ENCODE measurements at places on chromosomes 1 and 21.

GRCh38 chr1:29574871-29575270 is 338.5 kb downstream of the PTPRU start:
- DNase-seq: no peak

DNA sequence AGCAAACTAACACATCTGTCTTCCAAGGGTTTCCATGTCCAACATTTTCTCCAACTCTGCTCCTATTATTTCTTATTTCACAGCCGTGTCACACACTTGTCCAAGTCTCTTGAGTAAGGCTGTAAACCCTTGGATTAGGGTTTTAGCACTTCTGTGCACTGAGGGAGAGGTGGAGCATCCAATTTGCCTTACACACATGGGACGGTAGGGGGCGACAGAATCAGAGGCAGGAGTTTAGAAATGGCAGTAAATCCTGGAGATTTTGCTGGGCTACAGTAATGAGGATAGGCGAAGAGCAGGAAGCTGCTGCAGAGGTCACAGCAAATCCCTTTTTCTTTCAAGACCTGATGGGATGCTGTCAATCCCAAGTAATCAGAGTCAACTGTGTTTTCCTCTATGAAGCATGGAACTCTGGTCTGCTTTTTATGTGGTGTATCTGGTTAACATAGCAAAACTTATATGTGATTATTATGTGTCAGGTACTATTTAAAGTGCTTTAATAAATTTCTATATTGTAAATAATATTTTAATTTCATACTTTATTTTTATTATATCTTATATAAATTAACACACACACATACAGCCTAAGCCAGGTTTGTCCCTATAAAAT is 15.4 kb upstream of the LCE5A start:
- no peak for DNase-seq

- no peak for DNase-seq
These were observed 1753.4 kb downstream of the MRPL39 start for GRCh38 chr21:23853796-23854379.

- no peak for DNase-seq
These were observed 26.4 kb downstream of the PIK3C2B start for GRCh38 chr1:204468206-204468605.

DNA sequence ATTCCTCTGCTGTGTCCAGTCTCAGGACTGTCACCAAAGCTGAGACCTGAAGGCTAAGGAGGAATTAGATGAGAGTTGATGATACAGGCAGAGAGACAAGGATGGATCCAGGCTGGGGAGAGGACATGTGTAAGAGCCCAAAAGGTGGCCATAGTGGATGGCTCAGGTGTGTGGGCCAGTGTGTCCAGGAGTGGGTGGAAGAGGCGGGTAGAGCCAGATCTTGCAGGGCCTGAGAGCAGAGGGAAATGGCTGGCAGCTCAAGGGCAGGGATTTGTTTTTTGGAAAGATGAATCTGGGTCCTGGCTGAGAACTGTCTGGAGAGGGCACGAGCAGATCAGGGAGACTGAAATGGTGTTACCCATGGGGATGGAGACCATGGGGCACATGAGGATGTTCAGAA is 38.1 kb downstream of the AZIN2 start:
- no peak for DNase-seq

DNA sequence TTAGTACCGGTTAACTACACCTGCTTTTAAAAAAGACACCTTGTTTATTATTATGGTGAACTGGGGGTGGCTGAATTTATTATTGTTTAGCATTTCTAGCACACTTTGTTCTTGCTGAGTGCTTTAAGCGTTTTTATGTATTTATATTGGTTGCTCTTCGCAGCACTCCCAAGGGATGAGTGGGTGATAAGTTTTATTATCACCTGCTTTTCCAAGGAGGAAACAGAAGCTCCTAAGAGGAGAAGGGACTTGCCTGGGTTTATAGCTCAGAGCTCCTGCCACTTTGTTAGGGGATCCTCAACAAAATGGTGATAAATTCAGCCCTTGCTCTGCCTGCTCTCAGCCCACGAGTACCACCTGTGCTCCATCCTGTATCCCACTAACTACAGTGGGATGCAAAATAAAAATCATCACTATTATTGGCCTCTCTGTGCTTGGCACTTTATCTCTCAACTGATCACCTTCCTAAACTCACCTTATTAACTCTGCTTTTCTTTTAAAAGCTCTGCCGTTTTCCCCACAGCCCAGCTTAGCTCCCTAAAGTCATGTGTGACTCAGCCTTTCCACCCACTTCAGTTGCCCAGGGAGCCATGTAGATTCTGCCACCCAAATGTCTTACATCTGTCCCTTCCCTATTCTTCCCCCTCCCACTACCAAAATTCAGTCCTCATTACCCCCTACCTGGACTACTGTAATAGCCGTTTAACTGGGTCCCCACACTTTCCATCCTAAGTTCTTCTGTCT is 44.5 kb downstream of the BCL9 start:
- no peak for DNase-seq

DNA sequence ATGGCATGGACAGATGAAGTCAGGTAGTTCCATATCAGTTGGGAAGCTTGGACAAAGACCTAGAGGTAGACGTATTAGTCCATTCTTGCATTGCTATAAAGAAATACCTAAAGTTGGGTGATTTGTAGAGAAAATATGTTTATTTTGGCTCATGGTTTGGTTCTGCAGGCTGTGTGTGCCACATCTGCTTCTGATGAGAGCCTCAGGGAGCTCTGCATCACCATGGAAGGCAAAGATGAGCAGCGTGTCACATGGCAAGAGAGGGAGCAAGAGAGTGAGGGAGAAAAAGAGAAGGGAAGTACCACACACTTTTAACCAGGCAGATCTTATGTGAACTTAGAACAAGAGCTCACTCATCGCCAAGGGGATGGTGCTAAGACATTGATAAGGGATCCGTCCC is 9.0 kb downstream of the TSACC start:
- DNase-seq: no peak

DNA sequence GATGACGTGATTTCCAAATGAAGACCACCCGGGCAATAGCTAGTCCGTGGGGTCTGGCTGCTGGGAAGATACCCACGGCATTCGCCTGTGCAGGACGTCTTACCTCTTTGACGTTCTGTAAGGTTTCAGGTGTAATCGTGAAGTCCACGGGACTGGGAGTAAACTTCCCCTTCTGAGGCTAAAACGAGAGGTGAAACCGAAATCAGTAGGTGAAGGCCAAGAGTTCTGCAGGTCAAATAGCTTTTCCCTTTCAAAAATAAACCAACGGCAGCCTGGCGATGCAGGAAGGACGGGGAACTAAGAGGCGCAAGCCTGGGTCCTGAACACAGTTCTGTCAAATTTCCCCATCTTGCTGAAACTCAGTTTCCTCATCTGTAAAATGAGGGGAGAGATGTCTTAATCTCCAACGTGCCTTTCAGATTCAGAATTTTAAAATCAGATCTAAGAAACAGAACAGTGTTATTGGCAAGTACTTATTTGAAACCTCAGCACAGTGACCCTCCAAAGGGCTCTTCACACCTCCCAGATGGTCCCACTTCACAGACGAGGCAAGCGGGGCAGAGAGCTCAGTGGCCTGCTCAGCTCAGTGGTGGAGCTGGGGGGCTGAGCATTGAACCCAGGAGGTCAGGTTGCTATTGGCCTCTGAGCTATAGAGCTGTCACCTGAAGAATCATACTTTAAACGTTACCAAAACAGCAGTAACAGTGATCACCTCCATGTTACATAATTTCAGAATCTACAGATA is 34.7 kb downstream of the VPS26C start:
- no peak for DNase-seq

- DNase-seq: no peak
These were observed 43.4 kb upstream of the ZBTB40 start for GRCh38 chr1:22408230-22408629.

DNA sequence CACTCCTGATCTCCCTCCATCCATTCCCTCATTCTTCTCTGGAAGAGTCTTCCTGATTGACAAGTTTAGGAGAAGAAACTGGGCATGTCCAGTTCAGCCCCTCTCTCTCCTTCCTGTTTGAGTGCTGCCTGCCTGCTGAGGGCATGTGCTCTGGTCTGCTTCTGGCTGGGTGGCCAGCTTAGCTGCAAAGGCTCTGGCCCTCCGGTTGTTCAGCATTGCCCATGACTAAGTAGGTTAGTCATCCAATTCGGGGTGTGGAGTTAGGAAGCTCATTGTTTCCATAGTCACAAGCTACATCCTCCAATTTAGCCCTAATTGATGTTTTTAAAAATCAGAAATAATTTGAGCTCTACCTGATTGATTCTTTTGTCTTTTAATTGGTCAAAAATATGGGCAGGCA is 25.6 kb upstream of the PLA2G2E start:
- DNase-seq: no peak

GRCh38 chr1:162192306-162192678 is 122.8 kb downstream of the NOS1AP start:
- no peak for DNase-seq

DNA sequence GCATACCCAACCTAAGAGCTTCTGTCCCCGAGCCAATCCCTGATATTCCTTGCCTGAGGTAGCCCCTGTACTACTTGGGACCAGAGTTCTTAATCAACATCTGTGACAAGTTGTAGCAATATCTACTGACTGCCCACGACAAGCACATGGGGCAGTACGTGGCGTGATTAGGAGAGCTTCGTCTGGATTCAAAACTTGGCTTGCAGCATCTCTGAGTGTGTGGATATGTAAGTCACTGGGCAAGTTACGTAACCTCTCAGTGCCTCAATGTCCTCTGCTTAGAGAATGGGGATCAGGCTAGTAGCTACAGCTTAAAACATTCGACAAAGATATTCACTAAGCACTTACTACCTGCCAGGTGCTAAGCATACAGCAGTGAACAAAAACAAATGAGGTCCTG is 5.0 kb downstream of the HSPG2 start:
- DNase-seq: no peak

DNA sequence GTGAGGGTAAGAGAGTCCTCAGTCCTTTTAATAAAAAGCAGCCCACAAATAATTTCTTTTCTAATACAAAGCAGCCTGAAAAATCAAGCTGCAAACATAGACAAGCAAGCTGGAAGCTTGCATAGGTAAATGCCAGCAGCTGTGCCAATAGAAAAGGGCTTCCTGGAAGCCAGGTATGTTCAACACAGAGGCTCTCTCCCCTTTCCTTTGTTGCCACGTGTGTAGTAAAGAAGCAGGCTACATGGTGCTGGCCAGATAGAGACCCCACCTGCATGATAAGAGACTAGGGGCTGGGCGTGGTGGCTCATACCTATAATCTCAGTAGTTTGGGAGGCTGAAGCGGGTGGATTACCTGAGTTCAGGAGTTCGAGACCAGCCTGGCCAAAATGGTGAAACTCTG is 50.1 kb upstream of the ERRFI1 start:
- no peak for DNase-seq

GRCh38 chr1:175090780-175091179 is 23.1 kb downstream of the TNN start:
- DNase-seq: no peak

DNA sequence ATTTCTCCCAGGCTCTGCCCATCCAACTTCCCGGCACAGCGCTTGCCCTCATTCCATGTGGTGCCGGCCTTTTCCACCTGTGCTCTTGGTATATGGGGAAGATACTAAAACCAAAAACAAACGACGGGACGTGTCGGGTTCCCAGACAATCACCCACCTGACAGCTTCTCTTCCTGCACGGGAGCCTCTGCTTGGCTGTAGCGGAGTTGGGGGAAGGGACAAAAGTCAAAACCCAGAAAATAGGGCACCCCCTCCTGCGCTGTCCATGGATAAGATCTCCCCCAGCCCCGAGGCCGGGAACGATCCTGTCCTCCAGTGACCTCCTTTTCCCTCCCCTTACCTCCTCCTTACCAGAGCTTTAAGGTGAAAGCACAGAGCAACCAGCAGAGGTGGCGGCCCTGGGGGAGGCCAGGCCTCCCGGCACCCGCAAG is 640 bp downstream of the JTB start:
- DNase-seq: peak; percentile 34

GRCh38 chr1:205024679-205025078 is 18.3 kb upstream of the CNTN2 start:
- DNase-seq: no peak

- DNase-seq: no peak
These were observed 60.6 kb downstream of the WARS2 start for GRCh38 chr1:119079881-119080280.

DNA sequence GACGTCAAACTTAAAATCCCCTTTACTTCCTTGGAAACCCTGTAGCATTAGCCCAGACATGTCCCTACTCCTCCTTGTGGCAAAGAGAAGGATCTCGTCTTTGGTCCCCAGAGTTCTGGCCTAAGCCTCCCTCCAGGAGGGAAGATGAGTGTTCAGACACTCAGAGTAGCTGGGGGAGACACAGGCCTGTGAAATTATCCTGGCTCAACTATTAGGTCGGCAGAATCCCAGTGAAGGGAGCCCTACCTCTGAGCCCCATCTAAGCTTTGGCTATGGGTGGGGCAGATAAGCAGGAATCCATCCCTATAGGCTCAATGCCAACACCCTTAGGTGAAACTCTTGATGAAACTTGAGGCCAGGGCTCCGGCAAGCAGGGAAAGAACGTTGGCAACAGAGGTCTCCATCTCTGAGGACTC is 1.7 kb upstream of the SFN start:
- DNase-seq: peak; percentile 35

- no peak for DNase-seq
These were observed 71.7 kb upstream of the ANGPTL1 start for GRCh38 chr1:178942285-178943198.

- DNase-seq: no peak
These were observed 54.3 kb downstream of the LRRC8C start for GRCh38 chr1:89687254-89687653.

- peak; percentile 16 for DNase-seq
These were observed 116.1 kb downstream of the SPATA17 start for GRCh38 chr1:217747156-217747769.

GRCh38 chr1:182146286-182146685 is 84.8 kb upstream of the ZNF648 start:
- DNase-seq: no peak

GRCh38 chr21:35619184-35619583 is 441.1 kb downstream of the SETD4 start:
- DNase-seq: no peak

GRCh38 chr1:96306809-96307560 is 414.6 kb upstream of the PTBP2 start:
- no peak for DNase-seq

- no peak for DNase-seq
These were observed 108.5 kb downstream of the SDCCAG8 start for GRCh38 chr1:243364330-243364729.

GRCh38 chr21:37264808-37265207 is 2.3 kb downstream of the VPS26C start:
- no peak for DNase-seq

DNA sequence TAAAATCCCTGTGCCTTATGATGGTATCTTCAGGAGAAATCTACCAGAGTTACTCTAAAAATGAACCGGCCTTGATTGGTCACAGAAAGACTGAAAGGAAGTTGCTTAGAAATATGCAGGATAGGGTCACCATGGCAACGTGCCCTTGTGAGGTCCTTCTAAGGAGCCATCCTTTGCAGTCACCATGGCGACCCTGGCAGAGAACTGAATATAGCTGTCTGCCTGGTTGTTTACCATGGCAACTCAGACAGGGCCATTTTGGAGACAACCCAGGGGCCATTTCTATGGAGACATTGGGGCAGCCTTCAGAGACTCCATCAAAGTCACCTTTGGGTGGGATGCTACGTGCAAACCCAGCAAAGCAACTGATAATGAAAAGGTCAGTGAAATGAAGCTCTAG is 43.0 kb downstream of the SNX7 start:
- peak; percentile 60 for DNase-seq
